ENCODE measurements at places on chromosomes 13 and 19.

DNA sequence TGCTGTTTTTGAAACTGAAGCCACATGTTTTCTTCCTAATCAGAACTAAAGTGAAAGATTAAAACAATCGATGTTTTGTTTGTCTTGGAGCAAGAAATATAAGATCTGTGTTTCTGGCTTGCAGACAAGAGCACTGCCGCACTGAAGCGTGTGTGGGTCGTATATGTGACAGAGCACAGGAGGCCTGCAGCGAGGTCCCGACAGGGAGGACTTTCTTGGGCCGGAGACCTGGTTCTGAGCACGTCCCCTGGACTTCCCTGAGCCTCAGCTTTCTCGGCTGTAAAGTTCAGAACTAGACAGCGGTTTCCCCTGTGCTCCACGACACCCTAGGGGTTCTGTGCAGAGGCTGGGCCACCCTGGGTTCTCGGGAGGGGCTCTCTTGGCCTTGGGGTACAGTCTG lies 60.5 kb downstream of the GADD45B start:
- DNase-seq: no peak

DNA sequence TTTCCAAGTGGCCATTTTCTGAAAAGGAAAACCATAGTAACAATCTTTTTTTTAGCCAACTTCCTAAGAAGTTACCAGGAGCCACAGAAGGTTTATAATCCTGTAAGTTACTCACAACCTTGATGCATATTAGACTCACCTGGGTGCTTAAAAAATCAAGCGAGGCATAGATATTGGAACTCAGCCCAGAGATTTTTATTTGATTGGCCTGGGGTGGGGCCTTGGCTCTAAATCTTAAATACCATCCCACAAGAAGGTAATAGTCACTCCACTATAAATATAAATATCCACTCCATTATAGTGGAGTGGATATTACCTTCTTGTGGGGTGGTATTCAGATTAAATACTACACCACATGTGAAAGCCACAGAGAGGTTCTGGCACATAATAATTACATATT lies 429.6 kb downstream of the RFC3 start:
- no peak for DNase-seq

GRCh38 chr13:88704600-88705275 lies 1033.6 kb downstream of the SLITRK5 start:
- no peak for DNase-seq

DNA sequence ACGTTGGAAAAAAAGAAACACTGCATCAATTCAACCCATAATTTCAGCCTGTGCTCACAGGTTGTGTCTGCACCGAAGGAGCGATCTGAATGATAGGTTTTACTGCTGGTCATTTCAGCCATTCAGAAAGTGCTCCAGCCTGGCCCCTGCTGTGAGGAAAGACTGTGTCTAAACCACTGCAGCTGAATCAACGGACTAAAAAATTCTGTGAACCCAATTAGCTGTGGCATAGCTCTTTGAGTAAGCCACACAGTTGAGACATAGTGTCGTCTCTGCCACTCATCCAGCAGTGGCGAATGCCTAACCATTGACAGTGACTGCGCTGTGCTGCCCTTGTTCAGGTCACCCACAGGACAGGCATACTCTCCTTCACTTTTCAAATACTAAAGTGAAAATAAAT lies 179.8 kb downstream of the COG6 start:
- DNase-seq: no peak

DNA sequence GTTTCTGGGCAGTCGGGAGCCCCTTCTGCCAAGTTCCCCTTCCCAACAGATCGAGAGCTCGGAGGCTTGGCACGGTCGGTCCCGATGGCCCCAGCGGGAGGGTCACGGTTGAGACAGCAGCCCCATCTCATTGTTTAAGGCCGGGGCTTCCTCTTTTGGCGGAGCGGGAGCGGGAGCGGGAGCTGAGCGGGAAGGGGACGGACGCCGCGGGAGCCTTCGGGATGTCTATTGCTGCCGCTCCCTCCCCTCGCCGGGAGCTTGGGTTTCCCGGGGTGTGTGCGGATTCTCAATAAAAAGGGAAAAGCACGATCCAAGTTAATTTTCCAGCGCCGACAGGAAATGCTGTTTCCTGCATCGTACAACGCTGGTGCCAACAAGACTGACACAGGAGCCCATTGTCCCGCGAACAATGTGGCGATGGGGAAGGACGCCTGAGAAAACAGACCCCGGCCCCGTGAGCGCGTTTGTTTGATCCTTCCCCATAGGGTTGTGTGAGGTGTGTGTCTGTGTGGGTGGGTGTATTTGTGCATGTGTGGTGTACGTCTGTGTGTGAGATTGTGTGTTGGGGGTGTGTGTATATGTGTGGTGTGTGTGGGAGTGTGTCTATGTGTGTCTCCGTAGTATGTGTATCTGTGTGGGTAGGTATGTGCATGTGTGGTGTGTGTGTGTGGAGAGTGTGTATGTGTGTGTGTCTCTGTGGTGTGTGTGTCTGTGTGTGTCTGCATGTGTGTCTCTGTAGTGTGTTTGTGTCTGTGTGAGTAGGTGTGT lies 36.3 kb upstream of the FLT1 start:
- DNase-seq: no peak

- no peak for DNase-seq
Measured at GRCh38 chr13:100323937-100324336, 235.0 kb downstream of the PCCA start.

DNA sequence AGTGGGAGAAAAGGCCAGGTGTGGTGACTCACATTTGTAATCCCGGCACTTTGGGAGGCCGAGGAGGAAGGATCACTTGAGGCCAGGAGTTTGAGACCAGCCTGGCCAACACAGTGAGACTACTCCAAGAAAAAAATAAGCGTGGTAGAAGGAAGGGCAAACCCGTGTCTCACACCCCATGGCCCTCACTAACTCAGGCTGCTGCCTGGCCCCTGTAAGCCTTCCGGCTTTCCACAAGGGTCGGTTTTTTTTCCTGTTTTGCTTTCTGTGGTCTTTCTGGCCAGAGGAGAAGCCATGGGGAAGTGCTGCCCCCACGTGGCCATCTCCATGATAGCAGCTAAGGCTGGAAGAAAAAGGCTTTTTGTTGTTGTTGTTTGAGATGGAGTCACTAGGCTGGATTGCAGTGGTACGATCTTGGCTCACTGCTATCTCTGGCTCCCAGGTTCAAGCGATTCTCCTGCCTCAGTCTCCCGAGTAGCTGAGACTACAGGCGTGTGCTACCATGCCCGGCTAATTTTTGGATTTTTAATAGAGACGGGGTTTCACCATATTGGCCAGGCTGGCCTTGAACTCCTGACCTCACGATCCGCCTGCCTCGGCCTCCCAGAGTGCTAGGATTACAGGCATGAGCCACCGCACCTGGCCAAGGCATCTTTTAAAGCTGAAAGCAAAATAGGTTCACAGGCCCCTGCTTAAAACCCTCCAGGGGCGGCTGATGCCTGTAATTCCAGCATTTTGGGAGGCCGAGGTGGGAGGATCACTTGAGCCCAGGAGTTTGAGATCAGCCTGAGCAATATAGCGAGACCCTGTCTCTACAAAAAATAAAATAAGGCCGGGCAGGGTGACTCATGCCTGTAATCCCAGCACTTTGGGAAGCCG lies 7.5 kb upstream of the ARHGEF18 start:
- peak; percentile 71 for DNase-seq

- no peak for DNase-seq
Measured at GRCh38 chr19:10227026-10227971, 3.8 kb downstream of the S1PR2 start.

DNA sequence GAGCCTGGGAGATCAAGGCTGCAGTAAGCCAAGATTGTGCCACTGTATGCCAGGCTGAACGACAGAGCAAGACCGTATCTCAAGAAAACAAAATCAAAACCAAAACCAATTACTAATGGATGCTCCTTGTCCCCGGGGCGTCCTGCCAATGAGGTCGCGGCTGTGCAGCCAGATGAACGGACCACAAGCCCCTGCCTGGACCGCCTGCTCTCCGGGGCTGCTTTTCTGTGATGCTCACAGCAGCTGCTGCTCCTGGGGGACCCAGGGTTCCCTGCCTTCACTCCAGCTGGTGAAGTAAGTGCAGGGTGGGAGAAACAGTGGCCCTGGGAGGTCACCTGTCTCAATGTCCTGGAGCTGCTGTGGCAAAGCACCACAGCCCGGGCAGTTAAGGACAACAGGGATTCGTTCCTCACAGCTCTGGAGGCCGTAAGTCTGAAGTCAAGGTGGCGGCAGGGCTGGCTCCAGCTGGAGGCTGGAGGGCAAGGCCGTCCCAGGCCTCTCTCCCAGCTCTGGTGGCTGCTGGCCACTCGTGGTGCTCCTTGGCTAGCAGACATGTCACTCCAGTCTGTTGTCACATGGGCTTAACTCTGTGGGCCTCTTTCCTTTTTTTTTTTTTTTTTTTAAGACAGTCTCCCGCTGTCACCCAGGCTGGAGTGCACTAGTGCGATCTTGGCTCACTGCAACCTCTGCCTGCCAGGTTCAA lies 10.1 kb downstream of the COPE start:
- no peak for DNase-seq

DNA sequence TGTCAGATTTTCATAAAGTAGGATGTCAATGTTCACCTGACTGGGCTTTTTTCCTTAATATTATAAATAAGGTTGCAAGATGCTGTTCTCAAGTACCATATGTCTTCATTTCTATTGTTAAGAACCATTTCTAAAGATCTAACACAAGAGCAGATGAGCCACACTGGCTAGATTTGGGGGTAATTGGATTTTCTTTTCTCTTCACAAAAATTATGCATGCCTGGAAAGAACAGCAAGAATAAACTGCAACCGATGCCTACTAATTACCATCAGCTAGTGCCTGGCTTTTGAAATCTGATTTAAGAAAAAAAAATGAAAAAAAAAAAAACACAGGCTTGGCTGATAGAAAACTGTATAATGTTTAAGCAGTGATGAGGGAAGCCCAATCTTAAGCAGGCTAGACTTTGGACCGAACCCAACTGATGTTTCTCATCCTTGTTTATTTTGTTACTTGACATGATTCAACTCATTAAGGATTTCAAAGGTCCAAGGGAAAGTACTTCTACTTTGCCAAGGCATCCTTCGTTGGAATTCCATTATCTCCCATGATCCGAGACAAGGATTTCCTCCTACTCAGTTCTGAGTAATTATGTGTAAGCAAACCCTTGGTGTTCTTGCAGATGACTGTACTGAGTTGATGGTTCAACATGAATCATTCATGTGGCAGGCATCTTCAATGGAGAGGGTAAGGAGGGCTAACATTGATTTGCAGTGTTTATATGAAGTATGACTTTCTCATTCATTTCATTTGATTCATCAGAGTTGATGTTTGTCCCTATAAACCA lies 300.5 kb downstream of the SPRY2 start:
- no peak for DNase-seq

DNA sequence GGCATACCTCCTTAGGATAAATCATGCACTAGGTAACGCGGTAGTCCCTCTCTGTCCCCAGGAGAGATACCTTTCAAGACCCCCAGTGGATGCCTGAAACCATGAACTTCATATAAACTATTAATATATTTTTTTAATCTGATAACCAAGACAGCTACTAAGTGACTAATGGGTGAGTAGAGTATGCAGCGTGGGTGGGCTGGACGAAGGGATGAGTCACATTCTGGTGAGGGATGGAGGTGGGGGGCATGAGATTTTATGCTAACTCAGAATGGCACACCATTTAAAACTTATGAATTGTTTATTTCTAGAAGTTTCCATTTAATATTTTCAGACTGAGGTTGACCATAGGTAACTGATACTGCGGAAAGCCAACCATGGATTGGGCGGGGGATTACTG lies 46.2 kb downstream of the CDK8 start:
- no peak for DNase-seq

DNA sequence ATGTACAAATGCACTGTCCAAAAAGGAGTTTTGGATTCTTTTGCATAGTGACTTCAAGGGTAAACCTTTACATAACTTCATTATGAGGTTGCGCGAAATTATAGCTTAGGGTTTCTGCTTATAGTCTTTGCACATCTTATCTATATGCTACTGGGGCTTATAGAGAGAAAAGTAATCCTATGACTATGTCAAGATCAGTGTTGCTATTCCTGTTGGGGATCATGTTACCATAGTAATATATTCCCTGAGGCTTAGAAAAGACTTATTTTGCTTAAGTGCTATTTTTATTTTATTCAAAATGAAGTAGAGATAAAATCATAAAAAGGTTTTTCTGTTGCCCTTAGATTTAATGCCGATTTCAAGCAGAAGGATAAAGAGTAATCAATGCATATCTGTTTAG lies 14.7 kb upstream of the POSTN start:
- DNase-seq: no peak

DNA sequence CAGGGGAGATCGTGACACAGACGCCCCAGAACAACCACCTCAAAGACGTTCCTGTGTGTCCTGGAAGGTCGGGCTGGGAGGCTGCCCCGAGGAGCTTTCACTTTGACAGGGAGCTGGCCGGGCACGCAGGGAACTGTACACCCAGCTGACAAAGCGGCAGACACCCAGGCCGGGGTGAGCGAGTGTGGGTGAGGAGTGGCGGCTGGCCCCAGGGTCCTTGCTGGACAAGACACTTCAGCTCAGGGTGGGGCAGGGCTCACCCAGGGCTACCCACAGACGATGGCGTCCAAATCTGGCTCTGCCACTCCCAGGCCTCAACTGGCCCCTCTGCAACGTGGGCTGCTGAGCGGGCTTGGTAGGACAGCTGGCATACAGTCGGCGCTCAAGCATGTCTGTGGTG lies 2.0 kb downstream of the FGF22 start:
- no peak for DNase-seq

DNA sequence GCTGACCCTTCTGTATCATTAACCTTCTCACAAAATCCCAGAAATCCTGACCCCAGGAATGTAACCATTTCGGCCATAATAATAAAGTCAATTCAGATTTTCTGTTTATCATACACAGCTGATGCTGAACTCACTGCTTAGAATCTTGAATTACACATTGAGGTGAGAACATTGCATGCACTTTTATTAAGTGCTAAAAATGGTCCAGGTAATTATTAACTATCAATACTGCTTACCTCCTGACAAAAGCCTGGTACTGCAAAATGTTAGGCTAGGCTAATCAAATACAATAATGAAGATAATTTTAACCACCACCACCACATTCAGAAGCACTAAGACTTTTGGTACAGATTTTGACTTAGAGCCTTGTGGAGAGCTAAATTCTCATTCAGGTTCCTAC lies 36.1 kb downstream of the KLF12 start:
- no peak for DNase-seq

GRCh38 chr19:11485245-11485837 lies 4.5 kb upstream of the ELAVL3 start:
- no peak for DNase-seq

GRCh38 chr19:8577741-8578140 lies 499 bp upstream of the MYO1F start:
- no peak for DNase-seq

DNA sequence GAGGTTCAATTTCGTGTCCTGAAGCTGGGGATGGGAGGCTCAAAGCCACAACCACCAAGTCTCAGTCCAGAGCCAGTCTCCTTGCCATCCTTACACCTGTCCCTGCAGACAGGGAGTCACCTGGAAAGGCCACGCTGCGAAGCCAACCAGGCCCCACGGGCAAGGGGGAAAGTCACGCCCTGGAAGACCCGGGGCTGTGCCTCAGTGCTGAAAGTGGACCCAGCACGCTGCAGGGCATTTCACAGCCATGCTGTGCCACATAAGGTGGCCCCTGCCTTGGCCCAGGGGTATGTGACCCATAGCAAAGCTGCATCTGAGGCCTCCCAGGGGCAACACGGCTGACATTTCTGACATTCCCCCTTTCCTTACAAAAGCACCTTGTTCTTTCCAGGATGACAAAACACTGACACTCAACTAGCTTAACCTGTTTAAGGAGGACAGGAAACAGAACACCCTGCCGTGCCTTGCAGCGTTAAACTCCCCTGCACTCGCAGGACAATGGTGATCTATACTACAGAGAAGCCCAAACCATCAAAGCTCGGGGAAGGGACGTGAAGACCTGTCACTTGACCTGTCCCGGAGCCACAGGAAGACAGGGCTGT lies 14.8 kb downstream of the CHERP start:
- no peak for DNase-seq
